GM18507 (cell line): ENCODE measurements at places on chromosomes 2 and 18.

DNA sequence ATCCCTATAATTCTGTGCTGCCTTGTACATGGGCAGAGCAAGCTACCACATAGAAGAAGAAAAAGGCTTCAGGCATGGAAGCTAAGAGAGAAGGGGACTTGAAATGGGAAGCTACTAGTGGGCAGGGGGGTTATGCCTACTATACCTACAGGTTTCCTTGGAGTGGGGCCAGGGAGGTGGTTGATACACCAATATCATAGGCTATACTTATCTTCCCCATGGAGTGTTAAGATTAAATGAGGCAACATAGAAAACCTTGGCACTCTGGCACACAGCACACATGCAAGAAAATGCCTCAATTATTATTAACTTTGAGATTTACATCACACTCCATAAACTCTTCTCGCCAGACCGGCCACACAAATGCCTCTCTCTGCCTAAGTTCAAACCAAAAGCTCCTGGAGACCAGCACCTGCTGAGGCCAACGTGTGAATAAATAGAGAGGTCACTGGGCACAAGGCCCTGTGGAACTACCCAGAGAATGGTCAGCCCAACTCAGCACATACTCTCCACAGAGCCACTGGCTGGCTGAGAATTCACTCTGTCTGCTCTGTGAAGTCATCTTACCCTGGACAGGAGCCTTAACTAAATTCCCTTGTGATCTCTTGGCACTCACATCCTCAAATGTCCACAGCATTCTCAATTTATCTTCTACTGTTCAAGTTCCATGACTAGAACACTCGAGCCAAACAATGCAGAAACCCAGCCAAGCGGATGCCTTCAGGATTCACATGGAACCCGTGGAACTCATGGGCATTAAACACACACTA is 498.7 kb downstream of the BCL11A start:
- no peak for DNase-seq

- no peak for DNase-seq
Observed at GRCh38 chr2:170714381-170715061, 616 bp upstream of the SP5 start.

GRCh38 chr18:13530879-13531387 is 195.4 kb downstream of the FAM210A start:
- DNase-seq = no peak

- no peak for DNase-seq
Observed at GRCh38 chr2:234464291-234464645, 32.6 kb downstream of the ARL4C start.

GRCh38 chr18:50466634-50467033 is 91.8 kb downstream of the SKA1 start:
- DNase-seq = no peak

DNA sequence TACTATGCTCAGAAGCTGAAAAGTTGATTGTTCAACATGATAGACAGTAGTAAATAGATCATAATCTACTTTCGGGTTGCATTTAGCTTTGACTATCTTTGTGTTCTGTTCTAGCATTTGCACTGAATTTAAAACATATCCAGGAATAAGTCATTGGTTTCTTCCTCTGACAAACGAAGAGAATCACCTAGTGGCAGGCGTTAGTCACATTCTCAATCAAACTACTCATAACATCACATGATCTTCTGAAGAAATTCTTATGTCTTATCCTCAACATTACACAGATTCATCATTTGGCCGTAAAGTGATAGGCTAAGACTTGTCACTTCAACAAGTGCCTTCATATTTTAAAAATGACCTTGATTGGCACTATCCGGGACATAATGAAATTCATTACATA is 63.6 kb upstream of the TTC21B start:
- DNase-seq = no peak

GRCh38 chr18:45771587-45772480 is 47.9 kb downstream of the SLC14A1 start:
- no peak for DNase-seq
